Large intestine (tissue), 12 donors: ENCODE measurements at places on chromosomes 2 and 18. TPM values are rescaled to one million over a fixed set of nuclear protein-coding genes. Genes with fewer than 3 reads are reported as not detected.

DNA sequence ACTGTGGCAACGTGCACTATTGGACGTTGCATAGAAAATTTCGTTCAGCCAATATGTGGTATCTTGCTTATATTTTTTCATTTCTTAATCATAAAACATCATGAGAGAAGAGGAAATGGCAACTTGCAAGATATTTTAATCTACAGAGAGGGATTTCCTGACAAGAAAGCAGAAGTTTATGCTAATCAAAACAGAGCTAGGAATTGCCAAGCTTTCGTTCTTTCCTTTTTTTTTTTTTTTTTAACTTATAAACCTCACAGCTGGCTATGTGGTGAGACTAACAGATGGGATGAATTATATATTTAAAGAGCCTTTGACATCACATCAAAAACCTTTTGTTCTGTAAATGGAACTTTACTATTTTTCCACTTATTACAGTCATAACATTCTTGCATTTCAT lies 1136.9 kb upstream of the TMEFF2 start:
- no peaks in the 10 kb centered on the region for H3K27me3 ChIP-seq
- H3K4me3 ChIP-seq, result no peak overlapping the region
- DNase-seq, result no peak

DNA sequence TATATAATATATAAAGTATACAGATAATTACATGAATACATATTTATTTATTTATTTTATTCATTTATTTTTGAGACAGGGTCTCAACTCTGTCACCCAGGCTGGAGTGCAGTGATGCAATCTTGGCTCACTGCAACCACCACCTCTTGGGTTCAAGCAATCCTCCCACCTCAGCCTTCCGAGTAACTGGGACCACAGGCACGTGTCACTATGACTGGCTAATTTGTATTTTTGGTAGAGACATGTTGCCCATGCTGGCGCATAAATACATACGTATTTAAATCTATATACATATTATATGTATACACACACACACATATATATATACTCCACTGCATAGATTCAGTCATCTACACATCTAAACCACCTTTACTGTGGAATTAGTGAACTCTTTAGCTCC lies 20.6 kb upstream of the NDUFV2 start:
- no peaks in the 10 kb centered on the region for H3K36me3 ChIP-seq
- no peak for DNase-seq
- H3K27ac ChIP-seq, result no peak overlapping the region
- no peak overlapping the region for H3K4me3 ChIP-seq
- H3K4me1 ChIP-seq, result no peaks in the 10 kb centered on the region

DNA sequence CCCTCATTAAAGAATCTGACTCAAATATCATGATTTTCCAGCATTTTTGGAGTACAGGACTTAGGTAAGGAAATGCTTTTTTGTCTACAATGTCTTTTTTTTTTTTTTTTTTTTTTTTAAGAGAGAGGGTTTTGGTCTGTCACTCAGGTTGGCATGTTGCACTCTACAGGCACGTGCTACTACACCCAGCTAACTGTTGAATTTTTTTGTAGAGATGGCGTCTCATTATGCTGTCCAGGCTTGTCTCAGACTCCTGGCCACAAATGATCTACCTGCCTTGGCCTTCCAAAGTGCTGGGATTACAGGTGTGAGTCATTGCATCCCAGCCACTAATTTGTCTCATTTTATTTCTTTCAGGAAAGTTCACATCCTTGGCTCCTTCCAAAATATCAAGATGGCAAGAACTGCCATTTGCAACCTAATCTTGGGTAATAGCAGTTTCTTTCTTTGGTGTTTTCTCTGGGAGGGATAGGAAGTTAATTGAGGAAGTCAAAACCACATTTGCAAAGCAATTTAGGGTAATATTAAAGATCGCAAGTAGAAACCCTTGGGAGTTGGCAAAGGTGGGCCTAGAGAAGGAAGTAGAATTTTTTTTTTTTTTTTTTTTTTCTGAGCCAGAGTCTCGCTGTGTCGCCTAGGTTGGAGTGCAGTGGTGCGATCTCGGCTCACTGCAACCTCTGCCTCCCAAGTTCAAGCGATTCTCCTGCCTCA lies 15.5 kb downstream of the PNO1 start:
- DNase-seq, result no peak
- H3K27ac ChIP-seq, result no peak overlapping the region
- no peaks in the 10 kb centered on the region for H3K4me1 ChIP-seq
- peaks cover 34% of the 10 kb centered on the region for H3K36me3 ChIP-seq

DNA sequence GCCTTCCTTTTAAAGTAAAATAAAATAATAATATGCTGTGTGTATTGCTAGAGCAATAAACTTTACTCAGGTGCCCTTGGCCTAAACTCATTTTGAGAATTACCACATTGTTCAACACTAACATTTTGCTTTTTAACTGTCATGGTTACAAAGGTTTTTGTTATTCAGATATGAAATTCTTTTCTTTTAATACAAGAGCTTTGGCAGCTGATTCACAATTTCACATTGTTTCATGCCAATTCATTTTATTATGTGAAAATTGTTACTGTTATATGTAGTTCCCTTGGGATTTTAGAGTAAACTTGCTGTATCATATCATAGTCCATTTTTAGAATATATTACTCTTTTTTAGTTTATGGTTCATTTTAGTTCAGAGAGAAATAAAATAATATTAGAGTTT lies 65.8 kb upstream of the ZNF804A start:
- H3K4me3 ChIP-seq, result no peak overlapping the region
- DNase-seq, result no peak
- H3K27ac ChIP-seq, result no peak overlapping the region
- no peaks in the 10 kb centered on the region for H3K27me3 ChIP-seq

GRCh38 chr2:177726931-177727348 lies 334.4 kb downstream of the AGPS start:
- no peaks in the 10 kb centered on the region for H3K4me1 ChIP-seq
- no peak overlapping the region for H3K4me3 ChIP-seq
- DNase-seq, result no peak
- no peaks in the 10 kb centered on the region for H3K36me3 ChIP-seq
- no peaks in the 10 kb centered on the region for H3K27me3 ChIP-seq

- H3K27ac ChIP-seq, result no peak overlapping the region
- no peak for DNase-seq
- H3K4me3 ChIP-seq, result no peak overlapping the region
Observed at GRCh38 chr2:236499691-236500578, 69.7 kb upstream of the ACKR3 start.

GRCh38 chr2:230873661-230874401 lies 9.1 kb downstream of the ITM2C start:
- no peaks in the 10 kb centered on the region for H3K27me3 ChIP-seq
- H3K4me3 ChIP-seq, result no peak overlapping the region
- H3K36me3 ChIP-seq, result peaks cover 64% of the 10 kb centered on the region
- DNase-seq, result no peak
- H3K27ac ChIP-seq, result no peak overlapping the region
- H3K4me1 ChIP-seq, result peaks cover 68% of the 10 kb centered on the region

GRCh38 chr2:104853534-104854497 lies at the start of gene POU3F3:
POU3F3 (plus strand) TSS chr2:104854115; CDS start chr2:104855511, 1,396 bp downstream.
- H3K27ac ChIP-seq, result no peak within 1 kb of the TSS
- no peak for DNase-seq
- H3K4me3 ChIP-seq, result no peak within 1 kb of the TSS
- no peaks in the 10 kb centered on the region for H3K36me3 ChIP-seq
- H3K27me3 ChIP-seq, result peaks cover 87% of the 10 kb centered on the region

DNA sequence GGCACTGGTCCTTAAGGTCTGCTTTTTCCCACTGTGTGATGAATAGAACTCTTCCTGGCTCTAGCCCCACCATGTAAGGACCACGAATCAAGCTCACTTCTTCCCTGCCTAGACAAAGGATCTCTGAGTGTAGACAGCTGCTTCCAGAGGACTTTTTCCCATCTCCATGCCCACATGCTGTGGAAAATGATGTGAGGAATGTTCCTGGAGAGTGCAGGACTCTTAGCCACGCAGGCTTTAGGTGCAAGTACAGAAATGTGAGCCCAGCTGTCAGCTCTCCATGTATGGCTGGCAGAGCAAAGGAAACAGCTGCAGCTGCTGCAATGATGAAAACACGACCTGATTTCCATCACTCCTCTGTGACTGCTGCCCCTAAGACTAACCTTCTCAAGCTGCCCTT lies 35.5 kb downstream of the NXPH2 start:
- H3K27ac ChIP-seq, result no peak overlapping the region
- H3K4me3 ChIP-seq, result no peak overlapping the region
- no peaks in the 10 kb centered on the region for H3K36me3 ChIP-seq
- DNase-seq, result no peak

- peaks cover 3% of the 10 kb centered on the region for H3K4me1 ChIP-seq
- no peak overlapping the region for H3K4me3 ChIP-seq
- no peak overlapping the region for H3K27ac ChIP-seq
- no peaks in the 10 kb centered on the region for H3K27me3 ChIP-seq
- no peaks in the 10 kb centered on the region for H3K36me3 ChIP-seq
- peak; percentile 49 for DNase-seq
Observed at GRCh38 chr18:48230467-48231113, 178.6 kb downstream of the ZBTB7C start.

DNA sequence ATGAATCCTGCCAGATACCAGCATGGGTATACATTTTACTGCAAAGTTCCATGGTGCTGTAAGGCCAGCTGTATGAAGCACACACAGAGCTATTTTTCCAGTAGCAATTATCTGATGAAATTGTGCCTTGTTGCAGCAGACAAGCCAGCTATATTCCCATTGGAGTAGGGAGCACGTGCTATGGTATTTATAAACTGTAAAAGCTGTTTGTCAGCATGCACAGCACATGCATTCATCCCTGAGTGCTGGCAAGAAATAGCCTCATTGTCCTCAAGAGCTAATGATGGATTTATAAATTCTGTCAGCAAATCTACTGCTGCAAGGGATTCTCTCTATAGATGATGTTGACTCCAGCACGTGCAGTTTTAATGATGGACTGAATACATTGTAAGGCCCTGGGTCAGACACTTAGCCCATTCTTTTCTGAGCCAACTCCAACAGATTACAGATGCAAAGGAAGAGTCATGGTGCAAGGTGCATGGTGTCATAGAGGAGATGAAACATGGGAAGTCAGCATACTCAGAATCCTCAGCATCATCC lies 61.7 kb downstream of the KCNS3 start:
- no peaks in the 10 kb centered on the region for H3K4me1 ChIP-seq
- H3K36me3 ChIP-seq, result no peaks in the 10 kb centered on the region
- H3K4me3 ChIP-seq, result no peak overlapping the region
- no peaks in the 10 kb centered on the region for H3K27me3 ChIP-seq

- no peaks in the 10 kb centered on the region for H3K27me3 ChIP-seq
- no peak overlapping the region for H3K27ac ChIP-seq
- H3K4me3 ChIP-seq, result no peak overlapping the region
- no peak for DNase-seq
- H3K4me1 ChIP-seq, result peaks cover 5% of the 10 kb centered on the region
- no peaks in the 10 kb centered on the region for H3K36me3 ChIP-seq
Observed at GRCh38 chr2:128260239-128261138, 58.2 kb downstream of the HS6ST1 start.

GRCh38 chr2:195535911-195536522 lies 121.0 kb upstream of the SLC39A10 start:
- no peak overlapping the region for H3K27ac ChIP-seq
- no peak overlapping the region for H3K4me3 ChIP-seq
- no peak for DNase-seq
- peaks cover 3% of the 10 kb centered on the region for H3K4me1 ChIP-seq

DNA sequence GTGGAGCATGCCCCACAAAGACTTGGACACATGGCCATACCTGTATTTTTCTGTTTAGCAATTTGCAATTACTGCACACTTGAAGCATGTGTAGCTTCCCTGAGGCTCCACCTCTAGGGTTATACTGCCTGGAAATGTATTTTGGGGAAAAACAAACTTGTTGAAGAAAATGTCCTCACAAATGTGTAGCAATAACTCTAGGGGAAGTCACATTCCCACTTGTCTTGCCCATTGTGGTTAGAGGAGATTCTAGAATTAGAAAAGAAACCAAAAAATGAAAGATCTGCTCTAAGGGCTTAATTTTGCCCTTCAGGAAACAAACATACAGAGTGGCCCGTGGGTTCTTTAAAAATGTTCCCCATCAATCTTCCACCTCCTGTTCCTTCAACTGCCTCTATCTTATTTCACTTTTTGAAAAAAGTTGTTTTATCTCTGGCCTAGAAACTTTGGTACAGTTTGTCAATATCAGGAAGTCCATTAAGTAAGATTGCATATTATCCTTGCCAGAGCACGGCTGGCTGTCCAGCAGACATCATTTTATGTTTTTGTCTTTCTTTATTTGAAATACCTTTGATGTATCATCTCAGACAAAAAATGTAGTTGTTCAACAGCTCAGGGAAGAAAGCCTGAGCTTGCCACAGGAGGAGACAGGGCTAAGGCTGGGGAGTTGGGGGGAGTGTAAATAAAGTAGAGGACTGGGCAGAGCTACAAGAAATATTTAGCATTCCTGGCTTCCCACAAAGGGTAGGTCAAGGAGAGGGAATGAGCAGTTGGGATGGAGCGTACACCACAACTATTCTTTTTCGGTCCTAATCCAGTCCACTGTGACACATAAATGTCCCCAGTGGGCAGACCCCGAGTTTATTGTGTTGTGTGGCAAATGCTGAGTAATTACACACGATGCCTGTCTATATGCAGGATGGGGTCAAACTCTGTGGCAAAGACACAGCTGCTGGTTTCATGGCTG lies 96.8 kb upstream of the CDC42EP3 start:
- H3K27ac ChIP-seq, result no peak overlapping the region
- DNase-seq, result peak; percentile 19
- no peaks in the 10 kb centered on the region for H3K4me1 ChIP-seq

DNA sequence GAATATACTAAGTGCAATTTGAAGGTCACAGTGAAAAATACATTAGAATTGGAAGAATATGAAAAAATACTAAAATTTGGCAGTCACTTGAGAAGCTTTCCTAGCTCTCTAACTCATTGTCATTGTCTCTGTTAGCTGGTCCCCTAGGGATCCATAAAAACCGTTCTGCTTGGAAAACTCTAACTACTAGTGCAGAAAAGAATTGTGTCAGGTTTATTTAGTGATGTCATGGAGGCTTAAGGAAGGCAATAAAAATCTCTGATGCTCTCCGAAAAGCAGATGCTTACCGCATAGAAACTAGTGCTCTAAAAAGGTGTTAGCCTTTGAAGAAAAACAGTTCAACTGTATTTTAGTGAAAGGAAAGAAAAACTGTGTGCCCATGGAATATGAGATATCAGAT lies 150.1 kb upstream of the DLGAP1 start:
- no peak for DNase-seq
- no peak overlapping the region for H3K4me3 ChIP-seq
- no peaks in the 10 kb centered on the region for H3K27me3 ChIP-seq
- no peaks in the 10 kb centered on the region for H3K36me3 ChIP-seq
- no peaks in the 10 kb centered on the region for H3K4me1 ChIP-seq

PLEK gene
- 8.0 TPM for polyA plus RNA-seq

REEP1 gene
- 36.9 TPM for polyA plus RNA-seq

DDX18 gene
- 54.1 TPM for polyA plus RNA-seq

CRYGD gene
- 0.52 TPM for polyA plus RNA-seq
